Foreskin keratinocyte (primary cell): ENCODE measurements at places on chromosomes 2 and 18. TPM values are rescaled to one million over a fixed set of nuclear protein-coding genes. Genes with fewer than 3 reads are reported as not detected.
A peak's percentile ranks its signal among the peaks of the same experiment; 100 is the strongest.

DNA sequence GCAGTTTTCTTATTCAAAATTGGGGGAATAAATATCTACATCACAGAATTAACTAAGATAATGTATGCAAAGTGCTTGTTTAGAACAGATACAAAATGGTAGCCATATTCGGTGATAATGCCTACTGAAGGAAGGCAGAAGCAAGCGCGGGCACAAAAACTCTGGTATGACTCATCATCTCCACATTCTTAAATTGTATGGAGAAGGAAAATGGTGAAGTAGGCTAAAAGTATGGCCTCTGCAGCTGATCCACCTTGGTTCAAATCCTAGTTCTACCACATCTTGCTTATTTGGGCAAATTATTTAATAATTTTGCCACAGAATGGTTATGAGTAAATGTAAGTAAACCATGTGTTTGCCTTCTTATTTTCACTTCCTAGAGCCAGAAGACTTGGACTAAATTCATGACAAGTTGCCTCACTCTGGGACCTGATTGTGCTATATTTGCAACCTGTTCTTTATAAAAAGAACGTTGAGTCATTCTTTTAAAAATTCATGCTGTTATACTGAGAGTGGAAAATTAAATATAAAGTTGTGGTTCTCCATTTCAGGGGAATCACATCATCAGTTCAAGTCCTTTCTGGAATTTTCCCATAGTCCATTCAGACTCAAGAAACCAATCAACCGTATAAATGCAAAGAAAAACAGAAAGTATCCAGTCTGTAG lies 9.0 kb upstream of the CDK15 start:
- DNase-seq: no peak

The AGXT gene
- not detected in 2 replicates for total RNA-seq

DNA sequence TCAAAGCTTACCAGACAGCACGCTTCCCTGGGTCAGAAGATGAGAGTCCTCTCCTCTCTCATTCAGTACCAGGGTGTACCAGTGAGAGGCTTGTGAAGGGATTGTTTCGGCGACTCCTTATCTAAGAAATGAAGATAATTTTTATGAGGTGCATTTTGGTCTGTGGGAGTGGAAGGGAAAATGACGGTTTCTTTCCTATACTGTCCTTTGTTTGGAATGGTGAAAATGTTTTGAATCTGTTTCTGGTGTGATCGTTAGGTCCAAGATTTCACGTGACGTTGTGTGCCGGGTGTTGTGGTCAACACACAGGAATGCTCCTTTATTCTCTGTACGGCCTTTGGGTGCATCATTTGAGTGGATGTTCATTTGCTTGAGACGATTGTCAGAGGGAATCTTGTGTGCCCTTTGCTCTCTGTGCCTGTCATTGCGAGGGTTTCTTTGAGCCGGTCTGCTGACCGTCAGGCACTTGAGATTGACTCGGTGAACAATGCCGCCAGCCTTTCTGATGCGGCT lies 183.5 kb downstream of the AGAP1 start:
- DNase-seq: no peak

- DNase-seq: no peak
These were observed 41.7 kb upstream of the LDLRAD4 start for GRCh38 chr18:13176847-13177246.

The LIMS3 gene
- 1.2 TPM in 1 of 2 replicates, not detected in the other for total RNA-seq

DNA sequence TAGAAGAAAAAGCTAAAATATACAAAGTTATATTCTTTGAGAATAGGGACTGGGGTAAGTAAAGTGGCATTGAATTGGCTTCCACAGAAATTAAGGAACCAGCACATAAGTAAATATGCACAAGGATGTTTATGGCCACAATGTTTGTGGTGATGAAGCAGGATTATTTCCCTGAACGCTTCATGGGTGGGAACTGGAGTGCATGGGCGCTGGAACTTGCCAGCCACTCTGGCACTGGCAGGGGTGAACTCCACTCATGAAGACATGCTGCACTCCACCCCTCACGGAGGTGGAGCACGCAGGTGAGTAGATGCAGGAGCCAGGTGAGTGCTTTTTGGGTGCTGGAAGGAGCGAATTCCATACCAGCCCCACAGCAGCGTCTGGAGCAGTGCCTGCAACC lies 94.1 kb downstream of the BCL2 start:
- no peak for DNase-seq

The SKA1 gene
- 26.7 and 29.4 TPM in 2 replicates for total RNA-seq

DNA sequence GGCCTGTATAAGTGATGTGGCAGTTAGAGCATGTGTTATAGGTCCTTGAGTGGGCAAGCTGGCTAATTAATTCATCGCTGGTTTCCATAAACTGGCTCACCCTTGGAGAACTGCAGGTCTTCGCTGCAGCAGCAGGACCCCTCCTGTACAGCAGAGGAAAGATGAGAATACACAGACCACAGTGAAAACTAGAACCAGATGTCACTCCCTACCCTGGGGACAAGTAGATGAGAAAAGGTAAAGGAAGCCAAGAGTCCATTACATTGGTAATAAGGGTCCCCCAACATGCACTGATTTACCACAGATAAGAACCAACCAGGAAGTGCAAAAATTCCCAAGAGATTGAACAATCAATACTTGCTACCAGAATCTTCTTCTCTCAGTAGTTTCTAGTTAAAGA lies 415.6 kb upstream of the LYPD1 start:
- DNase-seq: no peak

GRCh38 chr2:140892436-140892835 lies 1238.4 kb downstream of the LRP1B start:
- DNase-seq: no peak

GRCh38 chr2:76958749-76959148 lies 563.4 kb downstream of the LRRTM4 start:
- no peak for DNase-seq

GRCh38 chr2:178756843-178757242 lies 50.4 kb downstream of the TTN start:
- peak; percentile 46 for DNase-seq
